ENCODE measurements at places on chromosomes 12 and 14. TPM values are rescaled to one million over a fixed set of nuclear protein-coding genes. Genes with fewer than 3 reads are reported as not detected.

GRCh38 chr14:48333221-48333920, 658.0 kb upstream of the MDGA2 start:
- DNase-seq: no peak

DNA sequence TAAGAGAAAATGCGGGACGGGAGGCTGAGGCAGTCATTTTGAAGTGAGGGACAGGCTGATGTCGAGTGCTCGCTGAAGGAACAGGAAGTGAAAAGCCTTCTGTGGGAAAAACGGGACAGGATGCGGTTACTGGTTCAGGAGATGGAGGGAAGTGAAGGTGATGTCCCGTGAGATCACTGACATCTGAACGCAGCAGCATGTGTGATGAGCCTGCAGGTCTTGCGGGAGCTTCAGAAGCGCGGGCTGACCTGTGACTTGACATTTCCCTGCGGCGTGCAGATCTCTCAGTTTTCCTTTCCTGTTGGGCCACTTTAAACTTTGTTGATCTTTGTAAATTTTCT, 77.8 kb downstream of the DDX51 start:
- peak; percentile 64 for DNase-seq

- DNase-seq: peak; percentile 4
These were observed 22.4 kb downstream of the ASPG start for GRCh38 chr14:104107611-104108569.

MIA2 gene
- 18.2 TPM for total RNA-seq

DNA sequence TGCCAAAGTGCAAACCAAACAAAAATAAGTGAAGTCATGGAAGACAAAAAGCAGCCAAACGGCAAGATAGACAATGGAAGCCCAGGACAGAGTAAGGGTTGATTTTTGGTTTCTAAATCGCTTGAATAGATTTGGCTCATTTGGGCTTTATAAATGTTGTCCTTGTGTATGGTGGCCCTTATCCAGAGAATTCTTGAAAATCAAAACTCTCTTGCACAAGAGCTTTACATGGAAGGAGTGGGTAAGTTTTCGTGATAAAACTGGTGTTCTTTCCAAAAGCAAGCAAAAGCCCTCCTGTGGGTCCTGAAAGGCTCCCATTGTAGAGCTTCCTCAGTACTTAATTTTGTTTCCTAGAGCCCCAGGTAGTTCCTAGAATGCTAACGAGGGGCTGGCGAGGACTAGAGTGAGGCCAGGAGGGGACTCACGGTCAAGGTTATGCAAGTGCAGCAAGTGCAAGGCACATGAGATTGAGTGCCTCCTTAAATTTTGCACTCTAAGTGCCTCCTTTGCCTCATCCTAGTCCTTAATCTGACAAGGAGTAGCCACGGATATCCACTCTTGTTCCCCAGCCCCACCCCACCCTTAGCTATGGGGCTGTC, 4.1 kb downstream of the SIX6 start:
- no peak for DNase-seq

- DNase-seq: no peak
These were observed 400.8 kb upstream of the PRICKLE1 start for GRCh38 chr12:42990387-42990786.

DNA sequence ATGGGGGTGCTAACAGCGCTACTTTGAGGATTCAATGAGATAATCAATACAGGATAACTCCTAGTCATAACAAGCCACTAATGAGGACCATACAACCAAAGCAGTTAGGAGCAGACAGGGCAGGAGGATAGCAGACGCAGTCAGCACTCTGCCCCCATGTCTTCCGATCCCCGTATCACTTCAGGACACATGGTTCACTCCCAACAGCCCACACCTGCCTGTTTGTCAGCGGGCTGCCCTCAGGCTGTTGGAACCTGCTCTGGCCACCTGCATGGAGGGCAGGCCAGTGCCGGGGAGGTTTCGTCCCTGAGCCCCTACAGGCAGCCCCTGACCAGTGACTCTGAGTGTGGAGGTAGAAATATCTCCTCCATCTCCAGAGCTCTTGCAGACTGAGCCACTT, 37.1 kb upstream of the LTBP2 start:
- DNase-seq: no peak

DNA sequence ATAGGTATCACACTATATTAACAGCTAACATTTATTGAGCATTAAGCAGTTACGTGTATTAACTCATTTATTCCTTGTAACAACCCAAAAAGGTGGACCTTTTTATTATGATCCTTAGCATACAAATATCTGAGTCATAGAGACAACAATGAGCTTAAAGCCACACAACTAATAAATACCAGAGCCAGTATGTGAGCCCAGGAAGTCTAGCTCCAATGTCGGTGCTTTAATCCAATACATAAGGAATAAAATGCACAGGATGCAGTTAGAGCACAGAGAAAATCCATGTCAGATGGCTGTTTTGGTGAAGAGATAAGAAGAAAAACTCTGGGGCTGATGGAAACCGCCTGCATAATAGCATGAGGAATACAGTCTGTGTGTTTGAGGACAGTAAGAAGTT, 888.6 kb downstream of the TMTC2 start:
- DNase-seq: no peak

WIF1 gene
- not detected for total RNA-seq

Data from activated CD4-positive, alpha-beta T cell treated with anti-CD3 and anti-CD28 coated beads for 36 hours (primary cell).